Stimulated activated CD4-positive, alpha-beta T cell treated with anti-CD3 and anti-CD28 coated beads, Interleukin-2, amount 100 ng/mL, for 24 hours (primary cell): ENCODE measurements at places on chromosomes 6 and 20.

- no peak for DNase-seq
These were observed 28.8 kb upstream of the PLCG1 start for GRCh38 chr20:41108531-41108930.

- DNase-seq: no peak
These were observed 135.7 kb downstream of the OR2B2 start for GRCh38 chr6:27776504-27776903.

DNA sequence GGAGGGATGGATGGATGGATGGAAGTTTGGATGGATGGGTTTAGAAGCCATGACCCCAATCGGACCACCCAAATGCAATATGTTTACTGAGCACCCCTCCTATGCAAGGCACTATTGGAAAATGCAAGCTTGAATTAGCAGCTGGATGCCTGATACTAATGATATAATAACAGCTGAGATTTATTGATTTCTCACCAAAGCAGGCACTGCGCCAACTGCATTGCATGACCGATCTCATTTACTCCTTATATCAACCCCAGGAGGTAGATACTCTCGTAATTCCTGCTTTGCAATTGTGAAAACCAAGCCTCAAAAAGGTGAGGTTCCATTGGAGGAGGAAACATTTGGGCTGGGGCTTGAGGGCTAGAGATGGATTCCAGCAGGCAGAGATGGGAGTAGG is 89.7 kb downstream of the KCNB1 start:
- DNase-seq: no peak

GRCh38 chr6:56691814-56692213 is 49.1 kb upstream of the DST start:
- no peak for DNase-seq

- no peak for DNase-seq
These were observed 1.3 kb upstream of the LRFN2 start for GRCh38 chr6:40588480-40588879.

GRCh38 chr20:49666911-49667310 is 46.8 kb downstream of the B4GALT5 start:
- DNase-seq: no peak

GRCh38 chr20:34634392-34634791 is 42.5 kb downstream of the PIGU start:
- no peak for DNase-seq

- DNase-seq: no peak
These were observed 23.1 kb upstream of the FBXO9 start for GRCh38 chr6:53042112-53042511.
